ENCODE measurements at places on chromosomes 11 and 22.

- DNase-seq, result no peak
Measured at GRCh38 chr22:46469711-46470110, 67.7 kb downstream of the CELSR1 start.

- DNase-seq, result no peak
Measured at GRCh38 chr11:81052344-81053158, 1611.7 kb upstream of the TENM4 start.

DNA sequence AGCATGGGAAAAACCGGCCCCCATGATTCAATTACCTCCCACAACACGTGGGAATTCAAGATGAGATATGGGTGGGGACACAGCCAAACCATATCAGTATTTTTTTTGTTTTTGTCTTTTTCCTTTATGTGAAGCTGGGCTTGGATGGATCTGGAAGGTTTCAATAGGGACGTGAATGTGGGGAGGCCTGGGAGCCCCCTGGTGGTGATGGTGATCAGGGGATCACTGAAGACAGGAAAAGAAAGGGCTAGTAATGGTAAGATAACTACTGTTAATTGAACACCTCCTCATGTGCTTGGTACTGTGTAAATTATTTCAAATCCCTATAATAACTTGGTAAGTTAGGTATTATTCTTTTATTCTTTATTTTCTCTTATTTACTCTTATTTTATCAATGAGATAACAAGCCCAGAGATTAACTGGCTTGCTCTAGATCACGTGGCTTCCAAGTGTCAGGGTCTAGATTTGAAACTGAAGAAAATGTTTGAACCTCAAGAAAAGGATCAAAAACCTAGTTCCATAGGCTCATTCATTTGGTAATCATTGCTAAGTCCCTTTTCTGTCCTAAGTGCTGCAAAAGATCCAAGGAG is 364.2 kb downstream of the TENM4 start:
- DNase-seq, result no peak

DNA sequence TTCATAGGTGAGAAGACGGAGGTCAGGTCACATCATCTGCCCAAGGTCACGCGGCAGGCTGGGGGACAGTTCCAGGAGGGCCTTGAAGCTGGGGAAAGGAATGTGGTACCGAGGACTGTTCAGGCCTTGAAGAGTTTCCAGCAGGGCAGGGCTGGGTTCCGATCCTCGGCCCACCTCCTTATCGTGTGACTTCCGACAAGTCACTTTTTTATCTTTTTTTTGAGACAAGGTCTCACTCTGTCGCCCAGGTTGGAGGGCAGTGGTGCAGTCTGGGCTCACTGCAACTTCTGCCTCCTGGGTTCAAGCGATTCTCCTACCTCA is 623 bp downstream of the NDUFS8 start:
- DNase-seq, result no peak

GRCh38 chr11:17607591-17608570 is 60.8 kb downstream of the OTOG start:
- DNase-seq, result no peak

GRCh38 chr11:16867097-16867496 is 128.7 kb downstream of the C11orf58 start:
- no peak for DNase-seq

DNA sequence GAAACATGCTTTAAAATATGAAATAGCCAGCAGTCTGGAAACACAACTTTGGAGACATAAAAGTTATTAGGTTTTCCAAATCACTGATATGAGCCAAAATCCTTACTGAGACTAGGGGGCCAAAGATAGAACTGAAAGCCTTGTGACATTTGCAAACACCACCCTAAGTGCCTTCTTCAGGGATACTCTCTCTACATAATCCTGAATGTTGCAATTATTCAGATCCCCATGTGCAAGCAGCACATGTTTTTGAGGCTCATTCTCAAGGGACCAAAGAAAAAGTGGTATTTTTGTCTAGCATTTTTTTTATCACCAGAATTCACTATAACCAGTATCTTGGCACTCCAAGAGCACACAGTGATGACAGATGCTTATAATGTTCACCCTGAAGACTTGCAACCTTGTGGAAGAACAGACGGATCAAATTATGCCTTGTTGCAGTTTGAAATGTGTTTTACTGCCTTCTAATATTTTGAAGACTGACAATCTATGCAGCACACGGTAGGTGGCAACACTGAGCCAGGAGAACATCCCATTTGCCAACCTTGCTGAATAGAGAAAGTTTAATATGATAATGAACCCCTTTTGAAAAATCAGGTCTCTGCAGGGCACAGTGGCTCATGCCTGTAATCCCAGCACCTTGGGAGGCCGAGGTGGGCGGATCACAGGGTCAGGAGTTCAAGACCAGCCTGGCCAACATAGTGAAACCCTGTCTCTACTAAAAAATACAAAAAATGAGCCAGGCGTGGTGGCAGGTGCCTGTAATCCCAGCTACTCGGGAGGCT is 78.5 kb downstream of the PLEKHA7 start:
- DNase-seq, result no peak

GRCh38 chr22:49215840-49216239 is 611.8 kb downstream of the BRD1 start:
- DNase-seq, result no peak

GRCh38 chr11:96373826-96374225 is 15.9 kb downstream of the CCDC82 start:
- DNase-seq, result no peak

GRCh38 chr11:116256215-116256614 is 516.6 kb downstream of the BUD13 start:
- no peak for DNase-seq

DNA sequence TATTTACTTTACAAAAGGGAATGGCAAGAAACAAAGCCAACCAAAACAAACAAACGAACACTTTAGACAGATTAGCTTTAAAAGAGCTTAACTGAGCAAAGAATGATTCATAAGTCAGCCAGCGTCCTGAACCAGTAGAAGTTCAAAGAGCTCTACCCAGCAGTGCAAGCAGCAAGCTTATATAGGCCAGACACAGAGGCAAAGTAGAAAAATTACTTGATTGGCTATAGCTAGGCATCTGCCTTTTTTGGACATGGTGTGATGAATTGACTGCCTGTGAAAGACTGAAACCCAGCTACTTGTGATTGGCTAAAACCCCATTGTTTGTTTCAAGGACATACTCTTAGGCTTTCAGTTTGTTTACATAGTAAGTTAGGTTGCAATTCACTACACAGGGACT is 2120.0 kb upstream of the RAG2 start:
- no peak for DNase-seq

DNA sequence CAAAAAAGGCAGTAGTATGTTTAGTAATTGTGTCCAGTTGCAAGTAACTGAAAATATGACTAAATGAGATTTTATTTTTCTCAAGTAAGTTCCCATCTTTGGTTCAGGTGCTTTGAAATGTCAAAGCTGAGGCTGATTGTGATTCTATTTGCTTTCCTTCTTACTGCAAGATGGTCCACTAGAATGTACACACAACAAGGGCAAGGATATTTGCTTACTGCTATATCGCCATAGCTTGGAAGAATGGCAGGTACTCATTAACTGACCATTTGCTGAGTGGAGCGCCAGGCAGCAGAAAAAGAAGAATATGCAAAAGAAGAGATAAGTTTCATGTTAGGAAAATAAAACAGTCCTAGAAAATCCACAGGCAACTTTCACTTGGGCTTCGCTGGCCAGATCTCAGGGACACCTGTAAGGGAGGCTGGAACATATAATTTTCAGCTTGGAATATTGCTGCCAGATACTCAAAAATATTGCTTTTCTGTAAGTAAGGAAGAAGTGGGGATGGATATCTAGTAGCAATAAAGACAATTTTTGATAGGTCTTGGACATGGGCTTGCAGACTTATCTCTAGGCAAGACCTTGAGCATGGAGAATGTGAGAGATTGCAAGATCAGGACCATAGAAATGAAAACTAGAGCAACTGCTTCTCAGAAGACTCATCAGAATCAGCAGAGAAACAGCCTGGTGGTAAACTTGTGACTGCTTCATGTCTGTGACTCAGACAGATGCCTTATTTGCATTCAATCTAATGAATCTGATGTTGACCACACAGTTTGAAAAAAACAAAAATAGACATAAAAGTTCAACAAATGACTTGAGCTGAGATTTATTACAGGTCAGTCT is 44.8 kb upstream of the OR9Q1 start:
- DNase-seq, result no peak

DNA sequence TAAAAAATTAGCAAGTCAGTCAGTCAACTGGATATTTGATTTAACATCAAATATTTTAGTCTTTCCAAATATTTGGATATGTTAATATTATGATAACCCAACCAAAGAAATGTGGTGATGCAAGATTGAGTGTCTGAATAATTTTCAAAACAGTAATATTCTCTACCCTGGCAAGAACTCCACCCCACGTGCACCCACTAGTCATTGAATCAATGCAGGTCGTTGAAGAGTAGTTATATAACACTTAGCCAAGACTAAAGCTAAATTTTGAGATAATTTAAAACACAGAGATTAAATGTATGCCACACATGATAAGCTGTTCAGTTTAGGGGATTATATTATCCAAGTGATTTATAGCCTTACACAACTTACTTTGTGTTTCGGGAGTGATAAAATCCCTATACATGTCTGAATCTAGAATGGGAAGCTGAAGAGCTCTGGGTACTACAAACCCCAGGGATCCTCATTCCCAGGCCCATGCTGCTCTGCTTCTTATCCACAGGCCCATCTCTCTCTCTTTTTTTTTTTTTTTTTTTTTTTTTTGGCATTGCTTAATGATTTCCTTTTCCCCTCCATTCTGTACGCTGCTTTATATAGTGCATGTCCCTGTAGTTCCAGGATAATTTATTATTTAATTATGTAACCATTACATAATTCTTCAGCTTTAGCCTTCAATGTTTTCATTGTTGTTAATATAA is 392.9 kb downstream of the NTM start:
- no peak for DNase-seq

GRCh38 chr11:112016088-112016764 is 9.0 kb upstream of the DLAT start:
- DNase-seq, result no peak

GRCh38 chr11:1081601-1082311 is 7.1 kb downstream of the MUC2 start:
- DNase-seq, result no peak

- DNase-seq, result no peak
Measured at GRCh38 chr11:27174021-27174420, 133.4 kb downstream of the BBOX1 start.

GRCh38 chr11:111540937-111541253 is 375 bp downstream of the LAYN start:
- DNase-seq, result no peak

GRCh38 chr11:23111527-23111926 is 251.3 kb upstream of the CCDC179 start:
- DNase-seq, result no peak

- DNase-seq, result no peak
Measured at GRCh38 chr11:299951-300735, 817 bp upstream of the IFITM5 start.

DNA sequence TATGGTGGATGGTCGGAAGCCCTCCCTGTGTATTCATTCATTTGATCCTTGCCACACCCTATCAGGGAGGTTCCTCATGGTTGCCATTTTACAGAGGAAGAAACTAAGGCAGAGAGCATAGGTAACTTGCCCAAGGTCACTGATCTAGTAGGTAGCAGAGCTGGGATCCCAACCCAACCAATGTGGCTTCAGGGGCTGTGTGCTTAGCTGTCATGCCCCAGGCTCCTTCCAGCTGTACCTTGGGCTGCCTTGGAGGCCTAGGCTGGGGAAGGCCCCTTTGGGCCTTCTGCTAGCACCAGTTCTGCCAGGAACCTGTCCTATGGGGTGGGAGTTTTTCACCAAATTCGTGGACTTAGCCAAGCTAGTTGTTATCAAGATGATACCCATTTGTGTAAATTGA is 8.6 kb downstream of the BAD start:
- DNase-seq, result no peak

- DNase-seq, result no peak
Measured at GRCh38 chr11:393219-394033, 583 bp upstream of the PKP3 start.

- DNase-seq, result peak; percentile 38
Measured at GRCh38 chr22:39664485-39665200, 94.1 kb downstream of the CACNA1I start.

- DNase-seq, result no peak
Measured at GRCh38 chr11:67248653-67249052, 17.6 kb upstream of the GRK2 start.

DNA sequence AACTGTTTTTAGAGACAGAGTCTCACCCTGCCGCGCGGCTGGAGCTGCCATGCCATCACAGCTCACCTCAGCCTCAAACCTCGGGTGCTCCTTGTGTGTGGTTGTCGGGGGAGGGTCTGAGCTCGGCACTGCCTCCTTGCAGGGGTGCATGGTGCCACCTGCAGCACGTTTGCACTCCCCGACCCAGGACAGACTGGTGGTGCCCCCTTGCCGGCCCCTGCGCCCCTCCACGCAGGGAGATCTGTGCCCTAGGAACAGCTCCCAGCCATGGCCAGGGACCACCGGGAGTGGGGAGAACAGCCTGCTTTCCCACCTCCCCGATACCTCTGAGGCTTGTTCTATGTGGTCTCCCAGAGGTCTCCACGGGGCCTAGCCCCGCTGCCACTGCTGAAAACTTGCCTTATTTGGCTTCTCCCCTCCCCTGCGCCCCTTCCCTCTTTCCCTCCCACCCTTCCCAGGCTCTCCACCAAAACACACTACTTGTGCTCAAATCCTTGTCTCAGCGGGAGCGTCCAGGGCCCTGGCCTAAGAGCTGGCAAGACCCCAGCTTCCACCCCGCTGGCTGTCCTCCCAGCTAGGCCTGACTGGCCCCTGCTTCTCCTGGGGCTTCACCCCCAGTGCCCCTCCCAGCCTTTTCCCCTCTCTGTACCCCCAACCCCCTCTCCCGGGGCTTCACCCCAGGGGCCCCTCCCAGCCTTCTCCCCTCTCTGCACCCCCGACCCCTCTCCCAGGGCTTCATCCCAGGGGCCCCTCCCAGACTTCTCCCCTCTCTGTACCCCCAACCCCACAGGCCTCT is 13.4 kb upstream of the TPCN2 start:
- no peak for DNase-seq

DNA sequence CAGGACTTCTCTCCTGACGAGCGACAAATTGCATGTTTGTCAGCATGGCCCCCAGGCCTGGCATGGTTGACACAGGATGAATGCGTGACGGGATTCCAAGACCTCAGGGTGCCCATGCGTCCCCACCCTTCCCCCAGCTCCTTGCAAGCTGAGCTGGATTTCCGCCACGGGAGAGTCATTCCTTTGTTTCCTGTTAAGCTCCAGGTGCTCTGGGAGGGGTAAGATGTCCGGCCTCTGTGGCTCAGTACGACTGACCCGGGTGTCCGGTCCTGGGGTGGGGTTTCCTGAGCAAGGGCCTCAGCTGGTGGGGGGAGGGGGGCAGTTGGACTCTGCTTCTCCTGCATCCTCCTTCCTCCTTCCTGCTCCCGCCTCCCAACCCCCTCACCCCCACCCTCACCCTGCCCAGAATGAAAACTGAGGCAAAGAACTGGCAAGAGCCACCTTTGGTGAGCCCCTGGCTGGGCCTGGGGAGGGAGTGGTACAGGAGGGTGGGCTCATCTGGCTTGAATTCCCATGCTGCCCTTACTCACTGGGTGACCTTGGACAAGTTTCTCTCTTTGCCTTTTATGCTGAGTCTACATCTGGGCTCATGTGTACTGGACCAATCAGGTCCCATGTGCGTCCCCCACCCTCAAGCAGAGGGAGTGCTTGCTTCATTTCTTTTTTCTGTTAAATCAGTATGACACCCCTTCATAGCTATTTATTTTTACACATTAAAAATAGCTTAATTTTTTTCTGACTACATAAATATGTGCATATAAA is 2.5 kb downstream of the CDC42EP2 start:
- DNase-seq, result no peak

Data from CD4-positive, alpha-beta T cell treated with Interferon gamma for 1 hour (primary cell).